Vagina (tissue), 2 donors: ENCODE measurements at places on chromosomes 12 and 14.
A peak's percentile ranks its signal among the peaks of the same experiment; 100 is the strongest.

DNA sequence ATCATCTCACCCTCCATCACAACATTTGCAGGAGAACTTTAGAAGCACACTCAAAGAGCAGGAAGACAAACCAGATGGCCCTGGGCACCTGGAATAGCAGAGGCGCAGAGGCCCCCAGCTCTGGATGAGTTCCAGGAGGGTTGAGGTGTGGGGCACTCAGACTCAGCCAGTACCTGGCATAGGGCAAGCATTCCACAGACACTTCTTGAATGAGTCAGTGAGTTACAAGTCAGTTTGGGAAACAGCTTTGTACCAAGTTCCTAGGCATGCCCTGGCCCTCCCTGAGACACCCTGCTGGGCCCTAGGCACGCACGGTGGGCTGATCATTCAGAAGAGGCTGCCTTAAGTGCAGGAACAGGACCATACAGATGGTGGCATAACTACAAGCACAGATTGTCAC, 54.3 kb downstream of the MAP3K9 start:
- DNase-seq: no peak

DNA sequence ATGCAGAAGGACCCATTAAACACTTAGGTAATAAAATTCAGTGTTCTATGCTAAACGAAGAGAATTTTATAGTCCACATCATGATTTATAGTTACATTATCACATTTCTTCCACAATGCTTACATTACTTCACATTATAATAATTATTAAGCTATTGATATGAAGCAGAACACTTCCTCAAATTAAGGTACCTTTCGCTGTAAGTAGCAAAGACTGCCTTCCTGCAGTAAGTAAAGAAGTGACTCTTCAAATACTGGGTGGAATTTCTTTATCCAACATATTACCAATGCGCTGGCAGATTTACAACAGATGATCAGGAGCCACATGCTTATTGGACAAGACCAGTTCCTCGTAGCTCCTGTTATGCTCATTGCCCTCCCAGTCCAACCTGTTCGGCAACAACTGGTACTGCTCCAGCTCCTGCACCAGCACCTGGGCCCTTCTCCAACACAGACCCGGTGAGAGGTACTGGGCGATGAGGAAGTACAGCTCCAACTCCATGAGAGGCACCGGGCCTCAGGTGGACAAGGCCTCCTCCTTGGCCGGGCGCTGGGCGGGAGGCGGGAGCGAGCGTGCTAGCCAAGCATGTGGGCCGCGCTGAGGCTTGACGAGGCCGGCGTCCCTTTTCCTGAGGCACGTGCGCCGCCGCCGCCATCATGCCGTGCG, 210.7 kb upstream of the ATP2B1 start:
- no peak for DNase-seq

DNA sequence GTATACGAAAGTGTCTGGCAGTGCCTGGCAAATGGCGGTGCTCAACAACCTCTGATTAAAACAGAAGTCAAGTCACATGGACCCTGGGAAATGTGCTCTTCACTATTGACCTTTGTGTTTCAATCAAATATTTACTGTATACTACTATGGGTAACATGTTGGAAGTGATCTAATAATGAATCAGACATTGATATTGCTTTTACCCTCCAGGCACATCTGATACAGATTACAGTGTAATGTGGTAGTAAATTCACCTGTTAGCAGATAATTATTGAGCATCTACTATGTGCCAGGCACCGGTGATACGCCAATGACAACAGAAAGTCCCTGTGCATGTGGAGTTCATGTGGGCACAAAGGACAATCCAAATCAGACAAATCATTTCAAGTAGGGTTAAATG, 63.1 kb downstream of the STON2 start:
- DNase-seq: no peak

- DNase-seq: no peak
These were observed 518.3 kb downstream of the NRXN3 start for GRCh38 chr14:78688503-78688902.

DNA sequence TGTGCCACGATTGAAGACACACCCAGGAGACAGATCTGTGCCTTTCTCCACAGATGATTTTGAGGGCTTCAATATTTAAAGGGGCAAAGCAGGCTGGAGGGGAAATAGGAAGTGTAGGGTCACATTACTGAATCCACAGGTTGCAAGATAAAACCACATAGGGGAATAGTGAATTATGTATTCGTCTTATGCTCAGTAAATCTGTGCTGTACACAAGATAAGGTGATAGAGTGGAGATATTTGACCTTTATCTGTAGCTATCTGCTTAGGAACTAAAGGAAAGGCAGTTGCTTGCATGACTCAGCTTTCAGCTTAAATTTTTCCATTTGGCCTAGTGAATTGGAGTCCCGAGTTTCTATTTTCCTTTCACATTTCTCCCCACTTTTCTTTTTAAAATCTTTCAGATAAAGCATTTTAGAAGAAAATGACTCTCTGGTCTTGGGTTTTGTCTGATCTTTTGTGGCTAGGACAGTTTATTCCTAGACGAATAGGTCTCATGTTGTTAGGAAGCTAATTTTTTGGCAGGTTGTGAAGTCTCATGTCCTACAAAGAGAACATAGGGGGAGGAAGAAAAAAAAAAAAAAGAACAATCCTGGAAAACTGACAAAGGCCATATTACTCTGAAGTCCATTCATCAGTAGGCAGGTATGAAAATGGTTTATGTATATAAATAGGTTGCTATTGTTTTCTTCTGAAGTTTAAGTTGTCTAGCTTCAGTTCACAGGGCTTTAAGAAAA, 55.4 kb downstream of the FBXO33 start:
- DNase-seq: no peak

GRCh38 chr12:60174476-60174875, 578.6 kb downstream of the SLC16A7 start:
- DNase-seq: no peak

DNA sequence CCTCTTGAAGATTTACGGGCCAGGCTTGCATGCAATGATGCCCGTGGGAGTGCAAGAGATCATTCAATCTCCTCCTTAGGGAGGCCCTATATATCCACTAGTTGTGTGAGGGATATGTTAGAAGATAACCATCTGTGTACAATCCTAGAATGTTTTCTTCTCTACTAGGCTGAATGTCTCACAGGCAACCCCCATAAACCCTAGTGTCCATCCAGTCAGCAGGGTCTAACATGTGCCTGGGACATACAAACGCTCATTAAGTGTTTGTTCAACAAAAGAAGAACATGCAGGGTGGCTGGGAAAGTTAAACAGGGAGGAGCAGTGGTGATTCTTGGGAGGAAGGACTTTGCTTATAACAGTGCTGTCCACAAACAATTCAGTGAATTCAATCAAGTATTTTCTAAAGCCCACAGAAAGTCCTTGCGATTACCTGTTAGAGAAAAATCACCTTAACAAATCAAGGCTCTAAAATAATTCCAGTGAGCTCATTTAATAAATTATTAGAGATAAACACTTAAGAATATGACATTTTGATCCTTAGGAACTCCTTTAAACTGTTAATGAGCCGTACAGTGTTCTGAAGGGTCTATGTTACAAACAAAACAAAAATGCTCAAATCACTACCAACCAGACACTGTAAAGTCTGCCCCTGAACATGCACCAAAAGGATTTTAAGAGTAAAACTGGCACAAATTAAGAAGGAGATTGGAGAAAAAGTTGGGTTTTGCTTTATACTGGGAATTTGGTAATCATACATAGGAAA, 96.6 kb upstream of the FERMT2 start:
- DNase-seq: no peak

GRCh38 chr12:51519755-51520154, 71.3 kb upstream of the SCN8A start:
- no peak for DNase-seq

- DNase-seq: peak; percentile 67
These were observed 61.6 kb downstream of the SERPINA3 start for GRCh38 chr14:94673781-94674231.

DNA sequence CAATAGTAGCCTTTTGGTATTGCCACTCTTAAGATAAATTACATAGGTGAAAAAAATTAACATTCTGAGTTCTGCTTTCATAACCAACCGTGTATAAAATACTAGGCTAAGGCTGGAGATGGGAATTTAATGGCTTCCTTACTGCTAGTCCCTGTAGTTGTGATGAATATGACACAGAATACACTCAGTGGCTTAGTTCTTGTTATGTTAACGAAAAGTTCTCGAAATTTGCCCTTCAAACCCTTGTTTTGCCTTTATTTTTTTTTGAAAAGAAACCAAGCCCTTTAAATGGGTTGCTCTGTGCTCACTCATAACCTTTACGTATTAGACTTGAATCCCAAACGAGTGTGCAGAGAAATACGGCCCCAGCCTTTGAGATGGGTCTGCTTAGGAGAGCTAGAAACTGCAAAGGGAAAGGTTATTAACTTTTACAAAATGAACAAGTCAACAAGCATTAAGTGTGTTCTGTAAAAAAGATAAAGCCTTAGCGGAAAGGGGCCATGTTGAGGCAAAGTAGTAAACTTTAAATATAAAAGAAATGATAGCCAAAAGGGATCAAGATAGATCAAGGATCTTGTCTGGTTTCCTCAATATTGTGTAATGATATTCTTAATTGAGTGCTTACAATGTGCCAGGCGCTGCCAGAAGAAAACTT, 1.7 kb downstream of the NUDT4 start:
- no peak for DNase-seq

- DNase-seq: no peak
These were observed 2.4 kb downstream of the AGAP2 start for GRCh38 chr12:57735952-57736740.

- DNase-seq: no peak
These were observed at the start of gene IGF1 for GRCh38 chr12:102480406-102480805. IGF1 (minus strand) TSS chr12:102480563; CDS start chr12:102480381, 182 bp downstream.

- no peak for DNase-seq
These were observed 64.2 kb downstream of the ELK3 start for GRCh38 chr12:96258104-96258961.

- no peak for DNase-seq
These were observed 2.9 kb downstream of the CDKN1B start for GRCh38 chr12:12720052-12720451.
